ENCODE measurements at places on chromosomes 6 and 20. TPM values are rescaled to one million over a fixed set of nuclear protein-coding genes. Genes with fewer than 3 reads are reported as not detected.

DNA sequence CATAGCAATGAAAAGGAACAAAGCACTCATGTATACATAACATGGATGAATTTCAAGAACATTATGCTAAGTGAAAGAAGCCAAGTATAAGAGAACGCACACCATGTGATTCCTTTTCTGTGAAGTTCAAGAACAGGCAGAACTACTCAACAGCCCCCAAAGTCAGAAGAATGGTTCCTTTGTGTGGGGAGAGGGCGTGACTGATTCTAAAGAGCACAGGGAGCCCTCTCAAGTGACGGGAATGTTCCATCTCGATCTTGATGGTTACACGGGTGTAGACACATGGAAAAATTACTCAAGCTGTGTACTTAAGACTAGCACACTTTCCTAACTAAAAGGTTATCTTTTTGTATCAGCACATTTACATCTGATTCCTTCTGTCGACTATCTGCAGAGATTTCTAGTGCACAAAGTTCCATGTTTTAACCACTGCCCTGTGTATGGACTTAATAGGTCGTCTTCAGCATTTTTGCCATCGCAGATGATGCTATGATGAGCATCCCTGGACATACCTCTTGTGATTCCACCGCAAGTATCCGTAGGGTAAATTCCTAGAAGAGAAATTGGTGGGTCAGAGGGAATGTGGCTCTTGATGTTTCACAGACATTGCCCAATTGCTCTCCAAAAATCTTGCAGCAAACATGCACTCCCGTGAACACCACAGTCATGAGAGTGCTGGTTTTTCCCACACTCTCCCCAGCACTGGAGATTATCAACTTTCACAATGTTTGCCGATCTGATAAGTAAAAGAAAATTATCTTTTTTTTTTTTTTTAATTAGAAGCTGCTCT lies 279.3 kb downstream of the BMP7 start:
- no peak for DNase-seq

DNA sequence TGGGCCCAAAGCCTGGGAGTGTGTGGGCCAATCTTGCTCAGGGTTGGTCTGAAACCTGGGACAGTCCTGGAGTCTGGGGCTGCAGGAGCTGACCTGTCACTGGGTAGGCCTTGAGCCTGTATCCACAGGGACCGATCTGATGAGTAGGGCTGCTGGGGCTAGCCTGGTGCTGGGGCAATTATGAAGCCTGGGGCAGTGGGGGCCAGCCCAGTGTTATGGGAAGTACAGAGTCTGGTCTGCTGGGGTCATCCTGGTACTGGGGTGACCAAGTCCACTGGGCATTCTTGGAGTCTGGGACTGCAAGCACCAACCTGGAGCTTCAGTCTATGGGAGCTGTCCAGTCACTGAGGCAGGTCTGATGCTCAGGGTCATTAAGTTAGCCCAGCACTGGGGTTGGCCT lies 20.7 kb downstream of the DEFB115 start:
- DNase-seq, result no peak

DNA sequence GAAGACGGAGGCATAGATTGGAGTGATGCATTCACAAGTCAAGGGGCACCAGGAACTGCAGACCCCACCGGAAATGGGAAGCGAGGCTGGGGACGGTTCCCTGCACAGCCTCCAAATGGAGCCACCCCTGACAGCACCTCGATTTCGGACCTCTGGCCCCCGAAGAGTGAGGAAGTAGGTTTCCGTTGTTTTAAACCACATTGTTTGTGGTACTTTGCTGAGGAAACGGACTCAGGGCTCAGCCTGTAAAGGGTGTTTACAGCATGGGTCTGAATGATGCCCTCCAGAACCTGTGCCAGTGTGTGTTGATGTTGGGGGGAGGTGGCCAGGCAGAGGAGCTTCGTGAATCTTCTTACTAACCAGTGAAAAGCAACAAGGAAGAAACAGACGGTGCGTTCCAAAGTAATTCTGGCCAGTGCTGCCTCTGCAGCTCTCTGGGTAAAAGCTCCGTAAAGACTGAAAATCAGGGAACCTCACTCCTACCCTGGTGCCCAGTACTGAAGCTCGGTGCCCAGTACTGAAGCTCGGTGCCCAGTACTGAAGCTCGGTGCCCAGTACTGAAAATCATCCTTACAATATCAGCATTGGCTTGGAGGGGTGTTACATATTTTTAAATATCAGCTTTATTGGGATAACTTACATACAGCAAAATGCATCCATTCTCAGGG lies 30.1 kb upstream of the CCR6 start:
- DNase-seq, result no peak

Gene MED23
- polyA plus RNA-seq, result 59.0 TPM

Gene SLC22A7
- polyA plus RNA-seq, result 0.90 TPM

Gene NELFE
- 95.7 TPM for polyA plus RNA-seq
